ENCODE measurements at places on chromosomes 2 and 18.

DNA sequence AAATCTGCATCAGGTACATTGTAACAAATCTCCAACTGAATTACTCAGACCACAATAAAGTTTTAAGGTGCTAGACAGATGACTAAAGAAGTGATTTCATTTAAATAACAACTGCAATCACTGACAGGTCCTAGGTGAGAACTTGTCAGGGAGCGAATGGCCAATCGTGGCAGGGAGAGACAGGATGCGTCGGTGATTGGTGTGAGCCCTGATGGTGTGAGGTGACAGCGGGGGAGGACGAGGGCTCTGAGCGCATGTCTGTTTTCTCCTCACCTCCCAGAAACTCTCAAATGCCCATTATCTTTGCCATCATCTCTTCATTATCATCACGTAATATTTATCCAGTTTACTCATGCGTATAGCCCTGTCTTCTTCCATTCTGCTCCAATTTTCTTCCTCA lies 207.9 kb upstream of the LYPD1 start:
- H3K27ac ChIP-seq, result no peak overlapping the region
- DNase-seq, result no peak
- no peaks in the 10 kb centered on the region for H3K36me3 ChIP-seq
- no peaks in the 10 kb centered on the region for H3K4me1 ChIP-seq
- H3K4me3 ChIP-seq, result no peak overlapping the region
- no peaks in the 10 kb centered on the region for H3K27me3 ChIP-seq

- H3K36me3 ChIP-seq, result no peaks in the 10 kb centered on the region
- no peak overlapping the region for H3K27ac ChIP-seq
- no peak for DNase-seq
- H3K4me3 ChIP-seq, result no peak overlapping the region
- no peaks in the 10 kb centered on the region for H3K4me1 ChIP-seq
- H3K27me3 ChIP-seq, result no peaks in the 10 kb centered on the region
Observed at GRCh38 chr18:39713961-39714360, 2148.4 kb upstream of the CELF4 start.

DNA sequence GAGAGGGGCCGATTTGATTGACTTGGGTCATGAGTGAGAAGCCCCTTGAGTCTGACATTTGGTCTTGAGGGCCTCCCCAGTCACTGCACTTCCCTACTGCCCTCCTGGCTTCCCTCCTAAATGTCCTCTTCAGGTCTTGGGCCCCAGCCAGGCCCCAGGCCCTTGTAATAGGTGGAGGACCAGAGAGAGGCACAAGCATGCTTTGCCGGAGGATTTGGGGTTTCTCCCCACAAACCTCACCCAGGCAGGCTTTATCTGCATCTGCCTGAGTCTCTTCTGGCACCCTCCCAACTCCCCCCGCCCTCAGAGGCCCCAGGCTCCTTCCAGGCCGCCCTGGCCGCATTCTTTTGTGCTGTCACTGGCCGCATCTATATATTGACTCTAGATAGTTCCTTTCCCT lies 270.7 kb downstream of the HAUS1 start:
- no peak overlapping the region for H3K4me3 ChIP-seq
- H3K27ac ChIP-seq, result no peak overlapping the region
- H3K4me1 ChIP-seq, result no peaks in the 10 kb centered on the region
- no peaks in the 10 kb centered on the region for H3K36me3 ChIP-seq
- no peak for DNase-seq

GRCh38 chr2:238155761-238156694 lies 2.7 kb upstream of the ERFE start:
- no peak for DNase-seq
- peaks cover 17% of the 10 kb centered on the region for H3K27me3 ChIP-seq
- H3K4me1 ChIP-seq, result peaks cover 5% of the 10 kb centered on the region

DNA sequence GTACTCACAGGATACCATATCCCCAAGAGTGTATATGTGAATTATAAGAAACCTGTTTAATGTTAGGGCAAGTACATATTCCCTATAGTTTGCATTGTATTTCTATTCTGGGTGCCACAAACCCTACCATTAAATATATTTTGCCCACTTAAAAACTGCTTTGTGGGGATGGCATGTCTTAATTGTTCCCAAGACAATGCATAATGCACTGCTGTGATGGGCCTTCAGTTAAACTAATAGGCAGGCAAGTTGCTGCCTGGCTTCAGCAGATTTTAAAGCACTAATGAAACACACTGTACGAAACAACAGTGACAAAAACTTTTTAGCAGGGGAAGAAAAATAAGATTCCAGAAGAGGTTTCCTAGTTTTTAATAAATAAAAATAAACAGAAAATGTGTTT lies 104.8 kb upstream of the VRK2 start:
- no peak overlapping the region for H3K27ac ChIP-seq
- no peaks in the 10 kb centered on the region for H3K4me1 ChIP-seq
- H3K36me3 ChIP-seq, result no peaks in the 10 kb centered on the region

- DNase-seq, result no peak
- H3K36me3 ChIP-seq, result peaks cover 76% of the 10 kb centered on the region
- no peak overlapping the region for H3K27ac ChIP-seq
- no peaks in the 10 kb centered on the region for H3K27me3 ChIP-seq
- no peak overlapping the region for H3K4me3 ChIP-seq
- no peaks in the 10 kb centered on the region for H3K4me1 ChIP-seq
Observed at GRCh38 chr18:36158266-36158867, 28.7 kb downstream of the ELP2 start.

DNA sequence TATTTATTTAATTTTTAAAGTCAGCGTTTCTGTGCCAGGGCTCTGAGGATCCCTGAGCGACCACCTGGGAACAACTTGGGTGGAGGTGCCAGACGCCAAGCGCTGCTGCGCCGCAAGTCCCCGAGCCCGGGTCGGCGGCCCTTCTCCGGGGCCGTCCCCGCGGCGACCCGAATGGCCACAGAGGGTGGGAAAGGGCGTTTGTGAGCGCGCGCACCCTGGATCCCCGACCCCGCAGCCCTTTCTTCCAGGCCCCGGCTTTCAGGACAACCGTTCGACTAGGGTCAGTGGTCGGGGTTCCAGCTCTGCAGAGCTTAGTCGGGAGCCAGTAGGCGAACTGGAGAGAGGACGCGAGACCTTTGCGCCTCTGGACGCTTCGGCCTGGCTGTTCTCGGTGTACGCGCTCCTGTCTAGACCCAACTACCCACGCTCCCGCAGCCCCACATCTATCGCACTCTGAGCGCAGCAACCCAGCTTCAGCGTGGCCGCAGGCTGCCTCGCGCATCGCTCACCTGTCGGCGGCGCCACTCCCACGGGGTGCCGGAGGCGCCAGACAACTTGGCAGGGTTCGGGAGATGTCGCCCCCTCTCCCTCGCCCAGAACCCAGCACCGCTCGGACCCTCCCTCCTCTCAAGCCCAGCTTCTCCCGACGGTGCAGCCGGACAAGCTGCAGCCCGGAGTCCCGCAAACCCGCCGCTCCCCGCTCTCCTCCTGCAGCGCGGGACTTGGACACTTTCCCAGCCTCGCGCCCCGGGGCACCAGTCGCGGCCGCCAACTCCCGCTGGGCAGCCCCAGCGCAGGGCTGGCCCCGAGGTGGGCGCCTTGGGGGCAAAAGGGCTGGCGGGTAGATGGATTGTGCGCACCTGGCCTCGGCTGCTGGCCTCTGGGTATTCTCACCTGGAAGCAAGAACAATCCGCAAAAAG lies 758 bp downstream of the LYPD1 start:
- H3K36me3 ChIP-seq, result no peaks in the 10 kb centered on the region
- no peak overlapping the region for H3K4me3 ChIP-seq
- no peak for DNase-seq
- H3K27me3 ChIP-seq, result no peaks in the 10 kb centered on the region
- no peaks in the 10 kb centered on the region for H3K4me1 ChIP-seq

- H3K36me3 ChIP-seq, result peaks cover 64% of the 10 kb centered on the region
- no peak overlapping the region for H3K4me3 ChIP-seq
- no peaks in the 10 kb centered on the region for H3K27me3 ChIP-seq
- H3K4me1 ChIP-seq, result no peaks in the 10 kb centered on the region
Observed at GRCh38 chr2:117980783-117981676, 32.8 kb downstream of the CCDC93 start.

- no peaks in the 10 kb centered on the region for H3K4me1 ChIP-seq
- no peaks in the 10 kb centered on the region for H3K36me3 ChIP-seq
- DNase-seq, result no peak
- H3K4me3 ChIP-seq, result no peak overlapping the region
Observed at GRCh38 chr18:54776282-54776977, 51.8 kb upstream of the RAB27B start.

GRCh38 chr2:16656784-16657391 lies 8.7 kb downstream of the CYRIA start:
- H3K4me1 ChIP-seq, result no peaks in the 10 kb centered on the region
- no peaks in the 10 kb centered on the region for H3K27me3 ChIP-seq
- DNase-seq, result no peak
- H3K36me3 ChIP-seq, result no peaks in the 10 kb centered on the region
- no peak overlapping the region for H3K4me3 ChIP-seq

GRCh38 chr2:159711562-159712142 lies 654 bp upstream of the MARCHF7 start:
- H3K27me3 ChIP-seq, result no peaks in the 10 kb centered on the region
- H3K27ac ChIP-seq, result peak overlapping the region; percentile 95
- peaks cover 13% of the 10 kb centered on the region for H3K4me1 ChIP-seq
- H3K4me3 ChIP-seq, result peak overlapping the region; percentile 94

- no peak overlapping the region for H3K27ac ChIP-seq
- H3K27me3 ChIP-seq, result no peaks in the 10 kb centered on the region
- H3K4me1 ChIP-seq, result peaks cover 7% of the 10 kb centered on the region
- H3K4me3 ChIP-seq, result no peak overlapping the region
- no peak for DNase-seq
Observed at GRCh38 chr2:190404487-190404886, 3.7 kb upstream of the MFSD6 start.

GRCh38 chr2:211766689-211767088 lies 771.9 kb downstream of the ERBB4 start:
- DNase-seq, result no peak
- no peaks in the 10 kb centered on the region for H3K36me3 ChIP-seq
- H3K27ac ChIP-seq, result no peak overlapping the region
- H3K4me1 ChIP-seq, result no peaks in the 10 kb centered on the region
